ENCODE measurements at places on chromosomes 2 and 18. TPM values are rescaled to one million over a fixed set of nuclear protein-coding genes. Genes with fewer than 3 reads are reported as not detected.

DNA sequence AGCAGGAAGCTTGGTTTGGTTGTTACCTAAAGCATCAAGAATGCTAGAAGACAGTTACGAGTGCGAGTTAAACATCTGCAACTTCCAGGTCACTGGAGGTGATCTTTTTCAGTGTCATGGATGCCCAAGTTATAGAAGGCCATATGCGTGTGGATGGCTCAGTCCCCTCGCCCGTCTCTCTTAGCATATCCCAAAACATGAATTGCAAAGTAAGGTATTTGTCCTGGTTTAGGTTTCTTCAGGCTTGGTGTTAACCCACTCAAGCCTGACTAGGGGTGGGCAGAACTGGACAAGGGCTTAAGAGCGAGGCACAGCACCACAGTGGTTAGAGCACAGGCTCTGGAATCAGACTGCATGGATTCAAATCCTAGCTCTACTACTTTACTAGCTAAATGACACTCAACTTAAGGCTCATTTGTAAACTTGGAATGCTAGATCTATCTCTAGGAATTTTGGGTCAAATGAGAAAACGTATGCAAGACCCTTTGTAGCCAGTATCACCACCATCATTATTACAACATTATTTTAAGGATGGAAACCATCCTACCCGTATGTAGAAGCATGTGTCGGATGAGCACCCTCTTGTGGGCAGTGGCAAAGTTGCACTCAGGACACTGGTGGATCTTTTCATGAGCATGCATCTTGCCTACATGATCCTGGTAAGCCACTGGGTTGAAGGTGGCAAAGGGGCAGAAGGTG, 11.2 kb downstream of the ZNF142 start:
- H3K27me3 ChIP-seq = no peaks in the 10 kb centered on the region
- H3K4me3 ChIP-seq = no peak overlapping the region
- H3K27ac ChIP-seq = no peak overlapping the region
- DNase-seq = peak; percentile 51
- no peaks in the 10 kb centered on the region for H3K4me1 ChIP-seq

DNA sequence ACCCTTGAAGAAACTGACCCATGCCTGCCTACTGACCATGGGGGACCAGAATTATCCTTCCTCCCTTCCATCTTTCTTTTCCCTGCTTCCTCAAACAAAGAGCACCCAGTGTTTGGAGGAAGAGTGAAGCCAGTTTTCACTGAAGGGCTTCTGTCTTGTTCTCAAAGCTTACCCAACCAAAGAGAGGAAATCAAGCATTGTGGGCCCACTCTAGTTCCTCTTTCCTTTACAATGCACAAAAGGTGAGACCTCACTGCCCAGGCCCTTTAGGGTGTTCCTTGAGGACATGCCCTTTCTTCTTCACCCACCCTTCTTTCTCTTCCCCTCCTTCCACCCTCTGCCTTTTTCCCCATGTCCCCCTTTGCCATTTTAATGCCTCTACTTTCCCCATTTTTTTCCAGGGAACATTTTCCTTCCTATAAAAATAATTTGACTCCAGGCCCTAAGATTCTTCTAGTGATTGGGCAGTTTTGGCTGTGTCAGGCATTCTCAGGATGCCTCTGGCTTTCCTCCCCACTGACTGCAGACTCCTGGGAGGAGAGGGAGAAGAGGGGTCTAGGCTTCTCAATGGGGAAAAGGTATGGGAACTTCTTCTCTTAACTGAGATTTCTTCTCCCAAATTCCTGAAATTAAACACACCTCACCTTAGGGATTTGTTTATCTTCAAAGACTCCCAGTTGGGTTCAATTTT, 126.6 kb upstream of the RMDN2 start:
- DNase-seq = no peak
- H3K27ac ChIP-seq = no peak overlapping the region
- no peaks in the 10 kb centered on the region for H3K36me3 ChIP-seq
- H3K27me3 ChIP-seq = no peaks in the 10 kb centered on the region
- H3K4me1 ChIP-seq = peaks cover 11% of the 10 kb centered on the region
- no peak overlapping the region for H3K4me3 ChIP-seq

DNA sequence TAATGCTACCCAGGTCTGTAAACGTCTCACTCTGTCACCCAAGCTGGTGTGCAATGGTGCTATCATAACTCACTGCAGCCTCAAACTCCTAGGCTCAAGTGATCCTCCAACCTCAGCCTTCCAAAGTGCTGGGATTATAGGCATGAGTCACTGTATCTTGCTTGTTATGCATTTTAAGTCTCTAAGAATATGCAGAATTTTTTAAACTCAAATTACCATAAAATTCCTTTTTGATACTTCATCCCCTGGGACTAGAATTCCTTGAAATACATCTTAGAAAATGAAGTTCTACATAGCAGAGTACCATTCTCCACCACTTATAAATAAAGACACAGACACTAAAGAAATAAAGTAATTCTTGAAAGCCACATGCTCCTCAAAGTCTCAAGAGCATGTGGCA, 30.2 kb upstream of the LRATD1 start:
- H3K27me3 ChIP-seq = no peaks in the 10 kb centered on the region
- H3K4me3 ChIP-seq = no peak overlapping the region

DNA sequence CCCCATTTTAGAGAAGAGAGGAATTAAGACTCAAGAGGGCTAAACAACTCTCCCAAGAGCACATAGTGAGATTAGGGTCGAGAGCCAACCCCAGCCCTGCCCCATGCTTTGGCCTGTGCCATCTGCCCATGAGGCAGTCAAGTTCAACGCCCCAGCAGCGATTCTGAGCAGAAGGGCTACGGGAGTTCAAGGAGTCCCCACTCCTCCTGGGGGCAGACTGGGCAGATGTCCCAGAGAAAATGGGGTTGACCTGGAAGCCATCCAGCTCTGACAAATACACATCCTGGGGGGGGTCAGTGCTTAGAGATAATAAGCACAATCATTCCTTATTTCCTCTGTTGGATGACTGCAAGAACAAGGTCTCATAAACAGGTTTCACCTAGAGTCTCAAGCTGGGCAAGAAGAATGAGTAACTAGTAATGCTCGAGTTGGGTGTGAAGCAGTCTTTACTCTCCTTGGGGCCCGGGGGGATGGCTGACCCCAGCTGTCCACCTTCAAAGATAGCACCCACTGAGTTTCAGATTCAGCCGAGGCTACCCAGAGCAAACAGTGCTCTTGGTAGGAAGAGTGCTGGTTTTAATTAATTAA, 716.4 kb downstream of the RNF144A start:
- no peak overlapping the region for H3K4me3 ChIP-seq
- DNase-seq = no peak
- no peaks in the 10 kb centered on the region for H3K36me3 ChIP-seq
- H3K27ac ChIP-seq = no peak overlapping the region
- no peaks in the 10 kb centered on the region for H3K4me1 ChIP-seq
- H3K27me3 ChIP-seq = no peaks in the 10 kb centered on the region

- no peak for DNase-seq
- H3K4me1 ChIP-seq = peaks cover under 1% of the 10 kb centered on the region
- H3K4me3 ChIP-seq = no peak overlapping the region
- H3K27ac ChIP-seq = no peak overlapping the region
- no peaks in the 10 kb centered on the region for H3K27me3 ChIP-seq
- H3K36me3 ChIP-seq = no peaks in the 10 kb centered on the region
Measured at GRCh38 chr2:44364604-44365003, 2.9 kb downstream of the CAMKMT start.

DNA sequence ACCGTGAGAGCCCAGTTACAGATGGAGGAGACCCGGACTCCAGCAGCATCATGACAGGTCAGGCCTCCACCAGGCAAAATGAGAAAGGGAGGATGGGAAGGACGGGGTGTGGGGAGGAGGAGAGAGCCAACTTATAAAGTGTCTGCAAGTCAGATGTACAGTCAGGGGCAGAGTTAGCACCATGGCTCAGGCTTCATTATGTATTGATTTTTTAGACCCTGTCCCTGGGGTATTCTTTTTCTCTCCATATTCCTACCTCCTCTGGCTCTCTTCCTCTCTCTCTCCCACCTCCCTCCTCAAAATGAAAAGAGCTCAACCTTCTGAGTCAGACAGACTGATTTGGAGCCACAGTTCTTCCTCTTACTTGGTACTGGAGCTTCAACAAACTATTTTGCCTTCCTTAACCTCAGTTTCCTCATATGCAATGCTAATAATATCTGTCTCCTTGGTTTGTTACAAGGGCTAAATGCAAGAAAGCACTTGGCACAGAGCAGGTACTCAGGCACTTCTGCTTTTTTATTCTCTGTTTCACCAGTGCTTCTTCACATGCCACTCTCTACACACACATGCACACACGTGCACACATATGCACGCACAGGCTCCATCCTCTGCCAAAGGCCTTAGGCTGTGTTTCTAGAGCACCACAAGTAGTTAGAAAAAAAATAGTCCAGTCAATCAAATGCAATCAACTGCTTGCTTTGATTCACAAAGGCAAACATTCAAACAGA, 92.3 kb upstream of the PKDCC start:
- H3K27me3 ChIP-seq = no peaks in the 10 kb centered on the region
- H3K36me3 ChIP-seq = no peaks in the 10 kb centered on the region
- no peaks in the 10 kb centered on the region for H3K4me1 ChIP-seq
- H3K27ac ChIP-seq = no peak overlapping the region
- H3K4me3 ChIP-seq = no peak overlapping the region

GRCh38 chr18:50119296-50119695, 75.7 kb downstream of the MYO5B start:
- DNase-seq = no peak
- H3K4me1 ChIP-seq = no peaks in the 10 kb centered on the region
- no peak overlapping the region for H3K27ac ChIP-seq
- no peaks in the 10 kb centered on the region for H3K27me3 ChIP-seq

Gene SESTD1
- 54.2 TPM for total RNA-seq

DNA sequence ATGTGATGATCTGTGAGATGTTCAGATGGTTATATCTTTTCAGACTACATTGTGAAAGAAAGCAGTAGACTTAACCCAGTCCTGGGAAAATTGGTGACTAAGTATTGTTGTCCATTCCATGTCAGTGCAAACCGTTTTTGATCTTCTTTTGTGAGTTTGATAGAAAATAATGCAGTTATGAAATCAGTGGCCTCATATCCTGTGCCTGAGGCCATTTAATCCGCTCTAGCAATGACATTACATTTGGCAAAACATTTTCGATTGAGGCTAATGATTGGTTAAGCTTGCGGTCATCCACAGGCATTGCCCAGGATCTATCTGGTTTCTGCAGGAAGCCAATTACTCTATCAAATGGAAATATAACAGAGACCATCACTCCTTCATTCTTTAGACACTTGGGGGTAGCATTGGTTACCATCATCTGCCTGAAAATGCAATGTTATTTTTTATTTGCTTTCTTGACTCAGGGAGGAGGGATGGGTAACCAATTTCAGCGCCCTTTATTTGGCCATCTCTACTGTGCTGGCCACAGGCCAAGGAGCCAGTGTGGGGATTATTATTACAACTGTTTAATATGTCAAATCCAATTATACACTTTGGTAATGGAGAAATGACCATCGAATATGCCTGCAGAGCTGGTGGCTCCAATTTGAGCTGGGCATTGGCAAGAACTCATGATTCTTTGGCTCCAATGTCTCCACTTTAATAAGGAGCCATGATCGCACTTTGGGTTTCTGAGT, 33.6 kb downstream of the TRIB2 start:
- H3K4me3 ChIP-seq = no peak overlapping the region
- no peaks in the 10 kb centered on the region for H3K4me1 ChIP-seq
- no peaks in the 10 kb centered on the region for H3K36me3 ChIP-seq
- no peak overlapping the region for H3K27ac ChIP-seq
- no peak for DNase-seq

GRCh38 chr2:170878066-170878465, 51.0 kb upstream of the GORASP2 start:
- no peak overlapping the region for H3K27ac ChIP-seq
- H3K4me1 ChIP-seq = no peaks in the 10 kb centered on the region
- H3K27me3 ChIP-seq = no peaks in the 10 kb centered on the region

Gene STEAP3
- total RNA-seq = 5.8 TPM

- H3K4me1 ChIP-seq = no peaks in the 10 kb centered on the region
- DNase-seq = peak; percentile 73
- no peaks in the 10 kb centered on the region for H3K27me3 ChIP-seq
- H3K36me3 ChIP-seq = no peaks in the 10 kb centered on the region
Measured at GRCh38 chr2:165573534-165574461, 104.3 kb downstream of the CSRNP3 start.

DNA sequence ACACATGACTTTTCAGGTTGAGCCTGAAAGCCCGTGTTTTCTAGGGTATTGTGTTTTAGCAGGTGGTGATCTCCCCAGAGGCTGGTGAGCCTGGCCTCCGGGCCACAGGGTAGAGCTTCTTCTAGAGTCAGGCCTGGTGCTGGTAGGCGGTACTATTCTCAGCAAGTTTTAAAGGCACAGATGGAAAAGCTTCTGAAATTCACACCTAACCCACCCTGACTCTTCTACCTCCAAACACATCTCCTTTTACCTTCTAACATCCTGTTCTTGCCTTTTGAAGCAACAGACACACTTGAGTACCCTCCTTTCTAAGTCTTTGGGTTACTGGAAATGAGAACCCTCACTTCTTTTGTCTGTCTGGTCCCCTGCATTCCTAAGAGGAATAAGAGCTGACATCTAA, 191.1 kb downstream of the SETBP1 start:
- H3K27ac ChIP-seq = no peak overlapping the region
- H3K36me3 ChIP-seq = no peaks in the 10 kb centered on the region
- no peak overlapping the region for H3K4me3 ChIP-seq
- DNase-seq = no peak

DNA sequence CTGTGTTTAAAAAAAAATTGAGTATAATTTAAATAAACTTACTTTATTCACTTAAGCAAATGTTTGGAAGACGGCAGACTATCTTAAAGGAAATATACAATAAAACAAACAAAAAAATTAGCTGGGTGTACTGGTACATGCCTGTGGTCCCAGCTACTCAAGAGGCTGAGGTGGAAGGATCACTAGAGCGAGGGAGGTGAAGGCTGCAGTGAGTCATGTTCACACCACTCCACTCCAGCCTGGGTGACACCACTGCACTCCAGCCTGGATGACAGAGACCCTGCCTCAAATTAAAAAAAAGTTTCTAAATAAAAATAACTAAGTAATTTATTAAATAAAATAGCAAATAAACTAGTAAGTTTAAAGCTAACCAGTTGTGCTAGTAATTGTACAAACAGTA, 7.5 kb downstream of the PUM2 start:
- no peak overlapping the region for H3K4me3 ChIP-seq
- peaks cover 15% of the 10 kb centered on the region for H3K4me1 ChIP-seq
- no peak for DNase-seq
- H3K36me3 ChIP-seq = no peaks in the 10 kb centered on the region

GRCh38 chr2:181164699-181165098, 184.3 kb downstream of the UBE2E3 start:
- no peak overlapping the region for H3K27ac ChIP-seq
- DNase-seq = no peak
- H3K4me1 ChIP-seq = no peaks in the 10 kb centered on the region
- no peak overlapping the region for H3K4me3 ChIP-seq

Gene TSPYL6
- total RNA-seq = 0.07 TPM

DNA sequence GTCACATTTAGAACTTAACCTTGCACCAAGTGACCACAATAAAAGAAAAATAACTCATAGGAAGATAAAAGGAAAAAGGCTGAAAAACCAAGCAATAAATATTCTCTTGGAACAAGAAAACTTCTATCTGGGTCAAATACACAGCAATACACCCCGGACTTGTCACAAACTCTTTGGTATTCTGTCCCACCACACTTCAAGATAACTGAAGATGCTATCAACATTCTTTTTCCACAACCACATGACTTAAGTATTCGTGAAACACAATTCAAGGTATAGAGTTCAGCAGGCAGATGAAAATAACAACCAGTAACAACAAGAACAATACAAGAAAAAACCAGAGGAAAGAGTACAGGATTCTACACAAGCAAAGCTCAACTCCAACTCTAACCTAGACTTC, 18.0 kb downstream of the MBD2 start:
- no peak overlapping the region for H3K4me3 ChIP-seq
- no peaks in the 10 kb centered on the region for H3K36me3 ChIP-seq
- DNase-seq = no peak
- peaks cover 1% of the 10 kb centered on the region for H3K4me1 ChIP-seq

Gene HRH4
- total RNA-seq = not detected

Gene TGFA
- 0.78 TPM for total RNA-seq

Gene UGT1A3
- not detected for total RNA-seq
